Cardiac septum (tissue), 1 donor: ENCODE measurements at places on chromosomes 12 and 14.

DNA sequence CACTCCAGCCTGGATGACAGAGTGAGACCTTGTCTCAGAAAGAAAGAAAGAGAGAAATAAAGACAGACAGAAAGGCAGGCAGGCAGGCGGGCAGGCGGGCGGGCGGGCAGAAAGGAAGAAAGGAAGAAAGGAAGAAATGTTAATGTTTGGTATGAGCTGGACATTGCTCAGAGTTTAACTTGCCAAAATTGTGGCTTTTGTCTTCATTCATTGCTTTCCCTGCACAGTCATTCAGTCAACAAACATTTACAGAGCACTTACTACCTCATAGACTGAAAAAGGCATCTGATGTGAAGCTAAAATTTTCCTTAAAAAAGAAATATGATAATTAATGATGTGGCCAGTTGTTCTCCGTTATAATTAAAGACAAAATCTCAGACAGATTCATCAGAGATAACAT, 247.1 kb downstream of the SPTSSA start:
- no peak for DNase-seq

- DNase-seq, result no peak
Observed at GRCh38 chr12:84767079-84767478, 145.5 kb downstream of the SLC6A15 start.

DNA sequence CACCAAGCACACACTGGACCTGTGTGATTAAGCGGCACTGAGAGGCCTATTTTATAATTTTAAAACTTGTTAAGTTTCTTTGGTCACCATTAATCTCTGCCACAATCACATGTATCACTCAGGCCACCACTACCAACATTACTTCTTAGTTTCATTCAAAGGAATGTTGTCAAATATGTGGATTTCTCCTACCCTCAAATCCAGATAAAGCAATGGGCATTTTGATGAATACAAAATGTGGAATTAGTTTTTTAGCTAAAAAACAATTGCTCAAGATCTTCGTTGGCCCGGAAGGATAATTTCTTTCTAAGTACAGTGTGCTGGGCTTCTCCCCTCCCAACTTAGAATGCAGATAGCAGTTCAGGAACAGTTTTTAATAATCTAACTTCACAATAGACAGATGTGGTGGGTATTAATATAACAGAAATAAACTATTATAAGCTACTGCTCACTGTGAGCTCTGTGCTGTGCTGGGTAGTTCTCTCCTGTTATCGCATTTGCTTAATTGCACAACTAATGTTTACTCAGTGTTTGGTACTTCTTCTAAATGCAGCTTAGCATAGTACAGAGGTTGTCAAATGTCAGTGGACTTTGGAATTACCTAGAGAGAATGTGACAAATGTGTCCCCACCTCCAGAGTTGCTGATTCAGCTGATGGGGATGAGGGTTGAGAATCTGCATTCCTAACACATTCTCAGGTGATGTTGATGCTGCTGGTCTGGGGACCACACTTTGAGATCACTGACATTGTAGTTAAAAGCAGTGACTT, 266.7 kb upstream of the AMIGO2 start:
- DNase-seq, result no peak

- DNase-seq, result no peak
Observed at GRCh38 chr14:32947792-32948191, 9.1 kb downstream of the NPAS3 start.
